ENCODE measurements at places on chromosomes 3 and 15. TPM values are rescaled to one million over a fixed set of nuclear protein-coding genes. Genes with fewer than 3 reads are reported as not detected.

PRSS50 gene
- total RNA-seq = 6.2 TPM

DNA sequence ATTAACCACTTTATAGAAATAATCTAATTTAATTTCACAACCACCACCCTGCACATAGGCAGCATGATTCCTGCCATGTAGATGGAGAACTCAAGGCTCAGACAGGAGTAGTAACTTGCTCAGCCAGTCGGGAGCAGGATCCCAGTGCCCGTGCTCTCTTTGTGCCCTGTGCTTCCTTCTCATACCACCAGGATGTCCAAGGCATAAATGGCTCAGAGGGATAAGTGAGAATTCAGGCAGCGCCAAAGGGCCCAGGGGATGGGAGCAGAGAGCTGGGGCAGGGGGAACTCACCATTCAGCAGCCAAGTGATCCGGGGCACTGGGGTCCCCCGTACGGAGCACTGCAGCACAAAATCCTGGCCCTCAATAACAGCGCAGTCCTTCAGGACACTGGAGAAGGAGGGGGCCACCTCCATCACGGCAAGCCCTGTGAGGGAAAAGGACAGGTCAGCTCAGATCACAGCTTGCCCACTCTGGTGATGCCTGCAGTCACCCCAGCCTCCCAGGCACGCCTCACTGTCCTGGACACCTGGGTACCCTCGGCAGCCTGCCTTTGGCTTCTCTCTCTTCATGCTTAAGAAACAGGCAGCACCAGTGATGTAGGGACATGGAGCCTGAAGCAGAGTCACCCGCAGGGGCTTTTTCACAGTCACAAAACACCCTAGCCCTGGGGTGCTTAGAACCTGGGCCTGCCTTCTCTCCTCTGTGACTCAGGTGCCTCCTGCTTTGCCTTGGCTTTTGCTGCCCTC lies 141.0 kb upstream of the HACD2 start:
- H3K27ac ChIP-seq = no peak overlapping the region
- peaks cover 1% of the 10 kb centered on the region for H3K4me1 ChIP-seq
- no peaks in the 10 kb centered on the region for H3K27me3 ChIP-seq
- no peak for DNase-seq
- no peaks in the 10 kb centered on the region for H3K36me3 ChIP-seq

CCDC51 gene
- 16.0 TPM for total RNA-seq

DNASE1L3 gene
- 3.8 TPM for total RNA-seq

- H3K4me1 ChIP-seq = peaks cover 17% of the 10 kb centered on the region
- H3K27ac ChIP-seq = no peak overlapping the region
- no peaks in the 10 kb centered on the region for H3K36me3 ChIP-seq
- H3K27me3 ChIP-seq = no peaks in the 10 kb centered on the region
These were observed 157.5 kb downstream of the NUP210 start for GRCh38 chr3:13262493-13263211.

GRCh38 chr3:25689226-25689625 lies 24.5 kb upstream of the TOP2B start:
- H3K4me3 ChIP-seq = no peak overlapping the region
- H3K27me3 ChIP-seq = no peaks in the 10 kb centered on the region
- no peaks in the 10 kb centered on the region for H3K36me3 ChIP-seq
- H3K4me1 ChIP-seq = no peaks in the 10 kb centered on the region
- no peak for DNase-seq

- H3K36me3 ChIP-seq = no peaks in the 10 kb centered on the region
- peaks cover 10% of the 10 kb centered on the region for H3K4me1 ChIP-seq
- no peaks in the 10 kb centered on the region for H3K27me3 ChIP-seq
These were observed 52.8 kb downstream of the DHX30 start for GRCh38 chr3:47855461-47856383.

ONECUT1 gene
- total RNA-seq = 3.4 TPM

DNA sequence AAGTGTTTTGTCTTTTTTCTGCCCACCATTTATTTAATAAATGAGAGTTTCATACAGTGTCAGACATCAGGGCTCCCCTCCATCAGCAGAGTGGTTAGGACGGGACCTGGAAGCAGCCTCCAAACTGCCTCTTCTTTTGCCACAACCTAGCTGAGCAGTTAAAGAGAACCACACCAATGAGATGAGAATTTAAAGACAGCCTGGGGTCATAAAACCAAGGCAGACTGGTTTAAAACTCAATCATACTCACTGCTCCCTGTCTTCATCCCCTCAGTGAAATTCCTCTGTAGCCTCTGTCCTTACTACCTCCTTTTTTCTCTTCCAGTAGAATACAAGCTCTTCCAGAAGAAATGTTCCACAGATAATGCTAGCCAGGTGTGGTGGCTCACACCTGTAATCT lies 78.7 kb downstream of the WWTR1 start:
- H3K36me3 ChIP-seq = no peaks in the 10 kb centered on the region
- peaks cover 35% of the 10 kb centered on the region for H3K4me1 ChIP-seq
- no peaks in the 10 kb centered on the region for H3K27me3 ChIP-seq

CYP1A2 gene
- 0.12 TPM for total RNA-seq

DNA sequence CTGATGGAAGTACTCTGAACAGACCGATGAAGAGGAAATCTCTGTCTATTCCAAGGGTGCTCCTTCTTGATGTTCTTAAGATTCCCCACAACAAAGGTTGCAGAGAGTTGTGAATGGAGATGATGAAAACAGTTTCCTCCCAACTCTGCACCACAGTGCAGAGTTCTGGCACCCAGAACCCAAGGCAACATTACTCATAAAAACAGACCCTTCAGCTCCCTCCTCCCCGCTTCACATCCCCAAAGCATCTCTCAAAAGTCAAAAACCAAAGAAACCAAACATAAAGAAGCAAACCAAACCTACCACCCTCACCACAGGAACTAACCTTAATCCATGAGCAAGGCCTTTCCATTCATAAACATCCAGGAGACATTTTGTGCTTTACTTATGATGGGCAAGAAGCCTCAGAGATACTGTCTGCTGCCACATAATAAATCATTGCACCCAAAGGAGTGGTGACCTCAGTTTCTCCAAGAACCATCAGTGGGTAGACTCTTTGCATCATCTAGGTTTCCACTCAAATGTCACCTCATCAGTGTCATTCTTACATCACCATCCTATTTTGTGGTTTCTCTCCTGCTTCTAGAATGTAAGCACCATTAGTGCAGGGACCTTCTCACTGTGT lies 13.2 kb downstream of the PCOLCE2 start:
- no peaks in the 10 kb centered on the region for H3K4me1 ChIP-seq
- H3K27ac ChIP-seq = no peak overlapping the region
- DNase-seq = no peak
- H3K27me3 ChIP-seq = no peaks in the 10 kb centered on the region
- no peak overlapping the region for H3K4me3 ChIP-seq
- no peaks in the 10 kb centered on the region for H3K36me3 ChIP-seq

DNA sequence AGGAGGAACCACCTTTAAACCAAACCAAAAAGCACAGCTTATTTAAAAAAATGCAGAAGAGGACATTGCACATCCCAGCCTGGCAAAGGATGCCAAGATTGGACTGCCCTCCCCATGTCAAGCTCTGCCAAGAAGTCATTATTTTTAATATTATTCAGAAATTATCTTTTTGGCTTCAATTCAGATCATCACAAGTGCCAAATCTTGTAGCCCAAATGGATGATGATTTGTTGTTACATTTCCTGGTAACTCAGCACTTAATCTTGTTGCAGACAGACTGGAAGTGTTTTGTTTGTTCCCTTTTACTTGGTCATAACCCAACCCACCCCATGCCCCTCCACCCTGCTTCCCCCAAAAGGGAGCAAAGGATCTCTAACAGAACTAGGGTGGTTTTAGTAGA lies 28.1 kb upstream of the LXN start:
- H3K4me3 ChIP-seq = no peak overlapping the region
- no peaks in the 10 kb centered on the region for H3K27me3 ChIP-seq
- H3K36me3 ChIP-seq = no peaks in the 10 kb centered on the region
- H3K27ac ChIP-seq = no peak overlapping the region

DNA sequence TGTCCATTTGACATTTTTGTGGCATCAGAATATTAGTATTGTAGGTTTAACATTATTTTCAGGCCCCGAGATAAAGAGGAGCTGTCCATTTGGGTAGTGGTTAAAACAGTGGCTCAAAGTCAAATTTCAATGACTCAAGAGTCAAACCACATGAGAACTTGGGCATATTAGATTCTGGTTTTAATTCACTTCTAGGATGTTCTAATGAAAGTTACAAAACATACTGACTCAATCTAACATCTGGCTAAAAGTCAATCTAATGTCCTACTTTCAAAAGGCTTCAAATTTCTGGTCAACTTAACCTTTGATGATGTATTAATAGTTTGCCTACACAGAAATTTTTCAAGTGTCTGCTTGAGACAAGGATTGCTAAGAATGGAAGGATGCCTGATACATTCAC lies 112.4 kb downstream of the ABI3BP start:
- DNase-seq = no peak
- no peak overlapping the region for H3K4me3 ChIP-seq
- H3K27me3 ChIP-seq = no peaks in the 10 kb centered on the region
- no peaks in the 10 kb centered on the region for H3K4me1 ChIP-seq
- no peaks in the 10 kb centered on the region for H3K36me3 ChIP-seq
- H3K27ac ChIP-seq = no peak overlapping the region

All from testis (tissue), 5 donors.